Uterine smooth muscle cell (primary cell): ENCODE measurements at places on chromosomes 13 and 19. TPM values are rescaled to one million over a fixed set of nuclear protein-coding genes. Genes with fewer than 3 reads are reported as not detected.

TSC22D1 gene
- 55.3 and 70.9 TPM in 2 replicates for total RNA-seq

MATK gene
- not detected in 2 replicates for total RNA-seq

RFPL4AL1 gene
- not detected in 2 replicates for total RNA-seq

UPK1A gene
- total RNA-seq = not detected in 2 replicates

TMEM59L gene
- total RNA-seq = 0.11 and 0.37 TPM in 2 replicates

PLA2G4C gene
- 3.2 and 4.6 TPM in 2 replicates for total RNA-seq

NLRP5 gene
- total RNA-seq = not detected in 2 replicates

KLK15 gene
- not detected in 2 replicates for total RNA-seq

SULT2B1 gene
- total RNA-seq = not detected in 2 replicates

FCHO1 gene
- 0.33 and 1.00 TPM in 2 replicates for total RNA-seq

ZNF345 gene
- total RNA-seq = 2.3 and 2.4 TPM in 2 replicates

CFAP97D2 gene
- total RNA-seq = not detected in 2 replicates

SAMD1 gene
- 22.1 and 30.0 TPM in 2 replicates for total RNA-seq

TRIP10 gene
- total RNA-seq = 39.1 and 41.6 TPM in 2 replicates

ZNF729 gene
- total RNA-seq = under 0.01 TPM in 1 of 2 replicates, not detected in the other
